Activated CD8-positive, alpha-beta T cell treated with anti-CD3 and anti-CD28 coated beads, Interleukin-2, amount 10 ng/mL, durations not matched to agents 7 days and 5 days (primary cell): ENCODE measurements at places on chromosomes 6 and 20.
A peak's percentile ranks its signal among the peaks of the same experiment; 100 is the strongest.

- DNase-seq, result peak; percentile 56
Observed at GRCh38 chr20:35768731-35769664, 2.8 kb upstream of the PHF20 start.

GRCh38 chr6:39217177-39217864 is 12.0 kb downstream of the KCNK5 start:
- DNase-seq, result no peak

GRCh38 chr6:21375151-21376116 is 218.1 kb upstream of the SOX4 start:
- DNase-seq, result no peak

DNA sequence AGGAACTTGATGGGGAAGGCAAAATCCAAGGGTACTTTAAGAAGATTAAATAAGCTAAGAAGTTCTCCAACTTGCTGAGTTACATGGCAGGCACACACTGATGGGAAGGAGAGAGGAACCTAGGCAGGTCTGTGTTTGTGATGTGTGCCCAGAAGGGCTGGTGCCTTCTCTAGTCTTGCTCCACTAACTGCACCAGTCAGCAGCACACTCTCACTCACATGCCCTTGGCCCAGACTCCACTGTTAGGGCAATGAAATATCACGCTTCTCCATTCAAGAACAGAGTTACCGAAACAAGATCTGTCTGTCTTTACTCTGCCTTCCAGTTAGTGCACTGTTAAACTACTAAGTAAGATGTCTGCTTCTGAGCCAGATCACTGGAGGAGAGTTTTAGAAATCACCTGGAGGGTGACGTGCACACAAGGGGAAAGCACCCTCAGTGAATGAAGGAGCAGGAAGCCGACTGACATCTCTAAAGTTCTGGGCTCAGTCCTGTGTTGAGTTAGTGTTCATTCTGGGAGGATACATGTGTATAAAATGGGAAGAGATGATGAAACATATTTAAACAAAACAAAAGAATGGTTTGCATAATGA is 251.1 kb downstream of the FOXC1 start:
- no peak for DNase-seq

- no peak for DNase-seq
Observed at GRCh38 chr6:130907687-130908086, 80.5 kb downstream of the SMLR1 start.
